Naive B cell (primary cell): ENCODE measurements at places on chromosomes 5 and 9. TPM values are rescaled to one million over a fixed set of nuclear protein-coding genes. Genes with fewer than 3 reads are reported as not detected.
A peak's percentile ranks its signal among the peaks of the same experiment; 100 is the strongest.

The ACSL6 gene
- polyA plus RNA-seq: not detected

The GRM6 gene
- not detected for polyA plus RNA-seq

The NDOR1 gene
- 8.9 TPM for polyA plus RNA-seq

The ARSK gene
- polyA plus RNA-seq: 5.1 TPM

The SLC2A6 gene
- 25.6 TPM for polyA plus RNA-seq

The PCDHGA2 gene
- polyA plus RNA-seq: not detected

The GLRA1 gene
- polyA plus RNA-seq: not detected

The CACFD1 gene
- 19.0 TPM for polyA plus RNA-seq

- no peaks in the 10 kb centered on the region for H3K27me3 ChIP-seq
- DNase-seq: peak; percentile 71
- peak overlapping the region; percentile 33 for H3K27ac ChIP-seq
- no peaks in the 10 kb centered on the region for H3K36me3 ChIP-seq
These were observed 1.3 kb upstream of the ABCA2 start for GRCh38 chr9:137029058-137029936.

DNA sequence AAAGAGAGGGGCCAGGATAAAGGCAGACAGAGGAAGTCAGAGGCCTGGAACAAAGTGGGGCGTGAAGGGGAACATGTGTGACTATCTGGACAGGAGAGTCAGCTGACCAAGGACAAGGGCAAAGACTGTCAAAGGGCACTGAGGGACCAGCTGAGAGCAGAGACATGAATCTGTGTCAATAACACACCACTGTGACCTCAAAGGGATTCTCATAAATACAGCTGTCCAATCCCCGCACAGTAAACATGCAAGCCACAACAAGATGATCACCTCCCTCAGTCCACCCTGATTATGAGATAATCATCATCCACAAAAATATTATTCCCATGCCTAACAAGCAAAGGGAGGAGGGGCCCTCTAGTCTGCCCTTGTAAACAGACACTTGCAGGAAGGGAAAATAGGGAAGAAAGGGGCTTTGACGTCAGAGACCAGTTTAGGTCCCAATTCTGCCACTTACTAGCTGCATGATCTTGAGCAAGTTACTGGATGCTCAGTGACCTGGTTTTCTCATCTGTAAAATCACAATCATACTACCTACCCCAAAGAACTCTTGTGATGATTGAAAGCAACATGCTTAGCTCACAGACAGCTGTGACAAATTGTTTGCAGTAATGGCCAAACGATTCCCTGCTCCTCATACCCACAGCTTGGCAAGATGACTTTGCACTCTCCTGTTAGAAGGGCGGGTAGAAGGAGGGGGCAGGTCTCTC, 41.8 kb downstream of the RAPGEF1 start:
- H3K4me1 ChIP-seq: peaks cover 95% of the 10 kb centered on the region
- peak overlapping the region; percentile 62 for H3K4me3 ChIP-seq
- no peak for DNase-seq
- H3K27ac ChIP-seq: peak overlapping the region; percentile 92
- H3K27me3 ChIP-seq: no peaks in the 10 kb centered on the region
- H3K36me3 ChIP-seq: peaks cover 14% of the 10 kb centered on the region

DNA sequence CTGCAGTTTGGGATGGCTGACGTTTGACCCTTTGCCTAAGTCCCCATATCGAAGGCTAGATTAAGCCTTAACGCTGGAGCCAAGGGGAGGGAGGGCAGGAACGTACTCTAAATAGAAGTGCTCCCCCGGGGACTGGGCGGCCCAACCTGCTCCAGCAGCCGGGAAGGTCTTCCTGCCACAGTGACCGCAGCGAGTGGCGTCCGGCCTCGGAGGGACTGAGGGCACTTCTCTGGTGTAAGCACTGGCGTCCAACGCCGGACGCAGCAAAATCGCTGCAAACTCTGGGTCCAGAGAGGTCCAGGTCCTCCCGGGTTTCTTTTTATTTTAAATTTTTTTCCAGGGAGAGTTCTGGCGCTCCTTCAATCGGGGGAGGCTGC, 505 bp upstream of the ACER2 start:
- no peak for DNase-seq
- H3K36me3 ChIP-seq: no peaks in the 10 kb centered on the region
- H3K27ac ChIP-seq: no peak overlapping the region
- H3K4me1 ChIP-seq: peaks cover 16% of the 10 kb centered on the region
- peak overlapping the region; percentile 90 for H3K4me3 ChIP-seq

- no peak for DNase-seq
- H3K4me3 ChIP-seq: no peak overlapping the region
- no peaks in the 10 kb centered on the region for H3K36me3 ChIP-seq
- H3K27ac ChIP-seq: no peak overlapping the region
- H3K27me3 ChIP-seq: no peaks in the 10 kb centered on the region
These were observed 1351.3 kb upstream of the NUDT12 start for GRCh38 chr5:104913841-104914281.

DNA sequence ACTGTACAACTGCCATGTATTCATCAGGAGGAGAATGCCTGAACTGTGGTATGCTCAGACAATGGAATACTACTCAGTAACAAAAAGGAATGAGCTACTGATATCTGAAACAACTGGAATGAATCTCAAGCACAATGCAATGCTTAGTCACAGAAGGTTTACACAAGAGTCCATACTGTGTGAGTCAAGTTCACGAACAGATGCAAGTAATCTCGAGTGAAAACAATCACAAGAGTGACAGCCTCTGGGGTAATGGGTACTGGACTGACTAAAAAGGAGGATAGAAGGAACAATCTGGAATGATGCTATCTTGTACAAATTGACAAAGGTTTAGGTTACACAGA, 19.5 kb upstream of the GOLGA1 start:
- H3K27ac ChIP-seq: no peak overlapping the region
- no peaks in the 10 kb centered on the region for H3K27me3 ChIP-seq
- H3K36me3 ChIP-seq: no peaks in the 10 kb centered on the region
- H3K4me1 ChIP-seq: peaks cover 17% of the 10 kb centered on the region
- no peak for DNase-seq

GRCh38 chr5:171693412-171693811, 92.2 kb upstream of the SMIM23 start:
- H3K27ac ChIP-seq: no peak overlapping the region
- H3K36me3 ChIP-seq: no peaks in the 10 kb centered on the region
- no peaks in the 10 kb centered on the region for H3K27me3 ChIP-seq
- H3K4me1 ChIP-seq: no peaks in the 10 kb centered on the region
- no peak for DNase-seq

GRCh38 chr9:93958121-93958818, 3.1 kb upstream of the BARX1 start:
- H3K27me3 ChIP-seq: peaks cover 90% of the 10 kb centered on the region
- peak overlapping the region; percentile 86 for H3K4me3 ChIP-seq
- H3K27ac ChIP-seq: no peak overlapping the region
- peaks cover 57% of the 10 kb centered on the region for H3K4me1 ChIP-seq
- DNase-seq: no peak
- peaks cover 16% of the 10 kb centered on the region for H3K36me3 ChIP-seq

- no peaks in the 10 kb centered on the region for H3K4me1 ChIP-seq
- no peak overlapping the region for H3K27ac ChIP-seq
- no peak overlapping the region for H3K4me3 ChIP-seq
- no peaks in the 10 kb centered on the region for H3K27me3 ChIP-seq
- DNase-seq: no peak
- no peaks in the 10 kb centered on the region for H3K36me3 ChIP-seq
These were observed 118.9 kb upstream of the ELL2 start for GRCh38 chr5:96080557-96080956.

GRCh38 chr5:7529880-7530279, 133.9 kb downstream of the ADCY2 start:
- H3K36me3 ChIP-seq: no peaks in the 10 kb centered on the region
- H3K4me1 ChIP-seq: no peaks in the 10 kb centered on the region
- no peak overlapping the region for H3K27ac ChIP-seq
- DNase-seq: no peak
- no peaks in the 10 kb centered on the region for H3K27me3 ChIP-seq
- H3K4me3 ChIP-seq: no peak overlapping the region

DNA sequence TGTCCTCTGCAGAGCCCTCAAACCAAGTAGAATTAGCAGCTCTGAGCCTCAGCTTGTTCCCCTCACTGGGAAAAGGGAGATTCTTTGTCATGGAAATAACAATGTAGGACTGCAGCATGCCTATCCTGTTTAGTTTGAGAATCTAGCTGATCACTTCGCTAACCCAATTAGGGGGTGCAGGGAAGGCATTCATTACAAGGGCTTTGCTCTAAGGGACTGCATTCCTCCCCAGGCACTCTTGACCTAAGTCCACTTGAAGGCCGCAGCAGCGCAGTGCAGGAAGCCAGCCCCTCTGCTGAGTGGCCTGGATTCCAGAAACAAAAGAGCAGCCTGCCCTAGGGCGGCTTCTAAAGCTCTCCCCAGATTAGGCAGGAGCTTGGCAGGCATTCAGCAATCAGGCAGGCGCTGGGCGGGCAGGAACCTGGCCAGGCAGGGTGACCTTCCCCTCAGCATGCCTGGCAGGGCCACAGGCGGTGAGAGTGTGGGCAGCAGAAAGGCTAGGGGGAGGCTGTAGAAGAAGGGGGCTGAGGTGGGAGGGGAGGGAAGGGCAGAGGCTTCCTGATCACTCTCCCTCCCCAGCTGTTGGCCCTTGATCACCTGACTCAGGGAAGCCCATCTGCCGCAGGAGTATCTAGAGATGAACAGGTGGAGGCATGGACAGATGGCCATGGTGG, 24.8 kb downstream of the CCNJL start:
- H3K36me3 ChIP-seq: no peaks in the 10 kb centered on the region
- no peak overlapping the region for H3K27ac ChIP-seq
- no peak overlapping the region for H3K4me3 ChIP-seq
- DNase-seq: no peak
- H3K4me1 ChIP-seq: no peaks in the 10 kb centered on the region
- H3K27me3 ChIP-seq: no peaks in the 10 kb centered on the region

- DNase-seq: no peak
- H3K4me1 ChIP-seq: no peaks in the 10 kb centered on the region
- peak overlapping the region; percentile 9 for H3K27ac ChIP-seq
- peaks cover 10% of the 10 kb centered on the region for H3K36me3 ChIP-seq
- H3K4me3 ChIP-seq: no peak overlapping the region
These were observed 132.4 kb downstream of the FRMD3 start for GRCh38 chr9:83405759-83406158.

DNA sequence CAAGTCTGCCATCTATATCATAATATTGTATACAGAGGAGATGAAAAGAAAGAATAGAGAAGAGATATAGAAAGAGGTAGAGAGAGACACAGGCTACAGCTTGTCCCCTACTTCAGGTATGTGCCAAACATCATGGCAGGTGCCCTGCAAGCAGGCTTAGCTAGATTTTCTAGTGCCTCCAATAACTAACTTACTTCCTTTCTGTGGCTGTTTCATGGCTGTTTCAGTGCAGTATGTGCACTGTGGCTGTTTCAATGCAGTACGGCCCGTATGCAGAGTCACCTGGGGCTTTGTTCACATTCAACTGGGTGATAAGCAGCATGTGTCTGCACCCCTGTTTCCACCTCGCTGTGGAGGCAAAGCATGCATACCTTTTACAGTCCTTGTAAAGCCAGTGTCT, 327.2 kb downstream of the NTRK2 start:
- H3K36me3 ChIP-seq: no peaks in the 10 kb centered on the region
- H3K27ac ChIP-seq: no peak overlapping the region
- H3K27me3 ChIP-seq: peaks cover 6% of the 10 kb centered on the region
- no peaks in the 10 kb centered on the region for H3K4me1 ChIP-seq

DNA sequence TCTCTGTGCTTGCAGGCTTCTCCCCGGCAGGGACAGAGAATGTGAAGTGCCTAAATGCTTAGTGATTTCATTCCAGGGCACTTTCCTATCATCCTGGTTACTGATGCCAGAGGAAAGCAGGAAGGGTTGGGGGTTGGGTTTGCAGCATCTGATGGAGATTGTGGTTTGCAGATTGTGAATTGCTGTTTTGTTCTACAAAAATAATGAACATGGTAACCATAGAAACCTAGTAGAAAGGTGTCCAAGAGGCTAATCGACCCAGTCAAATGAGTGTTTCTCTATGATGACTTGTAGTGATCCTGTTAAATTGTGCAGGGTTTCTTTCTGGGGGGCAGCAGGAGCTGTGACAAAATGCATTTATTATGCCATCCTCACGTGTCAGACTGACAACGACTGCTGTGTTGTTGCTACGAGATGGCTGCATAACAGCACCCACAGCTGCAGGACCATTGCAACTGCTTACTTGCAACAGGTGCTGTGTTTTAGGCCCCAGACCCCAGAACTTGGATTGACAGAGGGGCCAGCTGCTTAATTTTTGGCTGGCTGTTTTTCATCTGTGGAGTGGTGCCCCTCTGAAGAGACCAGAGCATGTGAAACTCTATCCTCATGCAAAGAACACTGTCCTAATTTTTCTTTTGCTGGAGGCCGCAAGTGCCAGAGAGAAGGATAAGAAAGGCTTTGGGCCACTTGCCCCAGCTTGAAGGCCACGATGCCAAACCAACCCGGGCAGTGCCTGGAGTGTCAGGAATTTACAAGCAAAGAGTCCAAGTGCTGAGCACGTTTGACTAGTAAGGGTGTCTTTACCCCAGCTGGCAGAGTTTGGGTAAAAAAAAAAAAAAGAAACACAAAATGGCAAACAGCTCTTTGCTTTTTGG, 397.8 kb downstream of the GADD45G start:
- DNase-seq: no peak
- no peaks in the 10 kb centered on the region for H3K36me3 ChIP-seq

- no peaks in the 10 kb centered on the region for H3K27me3 ChIP-seq
- H3K4me1 ChIP-seq: no peaks in the 10 kb centered on the region
- no peaks in the 10 kb centered on the region for H3K36me3 ChIP-seq
- no peak overlapping the region for H3K27ac ChIP-seq
- no peak overlapping the region for H3K4me3 ChIP-seq
These were observed 148.7 kb downstream of the MLLT3 start for GRCh38 chr9:20473515-20474013.

DNA sequence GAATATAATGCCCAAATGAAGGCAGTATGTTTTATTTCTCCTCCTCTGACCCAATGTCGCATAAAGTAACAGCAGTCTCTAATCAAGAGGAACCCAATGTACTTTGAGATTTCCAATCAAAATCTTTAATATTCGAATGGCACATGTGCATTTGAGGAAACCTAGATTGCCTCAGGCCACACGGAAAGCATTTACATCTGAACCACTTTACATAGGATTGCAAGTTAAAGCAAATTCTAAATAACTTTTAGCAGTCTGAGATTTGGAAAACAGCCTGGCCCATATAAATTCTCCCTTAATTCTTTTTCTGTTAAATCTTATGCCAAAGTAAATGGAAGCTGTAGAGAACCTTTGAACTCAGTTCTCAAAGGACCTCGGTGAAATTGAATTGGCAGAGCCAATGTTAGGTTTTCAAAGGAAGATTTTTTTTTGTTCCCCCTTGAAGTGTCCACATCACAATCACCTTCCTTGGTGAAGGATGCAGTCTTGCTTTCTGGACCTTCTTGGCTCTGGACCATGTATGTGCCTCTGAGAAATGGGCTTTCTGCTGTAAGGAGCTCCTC, 57.3 kb downstream of the SNCAIP start:
- H3K27ac ChIP-seq: no peak overlapping the region
- H3K27me3 ChIP-seq: no peaks in the 10 kb centered on the region
- no peak overlapping the region for H3K4me3 ChIP-seq
- H3K36me3 ChIP-seq: no peaks in the 10 kb centered on the region

DNA sequence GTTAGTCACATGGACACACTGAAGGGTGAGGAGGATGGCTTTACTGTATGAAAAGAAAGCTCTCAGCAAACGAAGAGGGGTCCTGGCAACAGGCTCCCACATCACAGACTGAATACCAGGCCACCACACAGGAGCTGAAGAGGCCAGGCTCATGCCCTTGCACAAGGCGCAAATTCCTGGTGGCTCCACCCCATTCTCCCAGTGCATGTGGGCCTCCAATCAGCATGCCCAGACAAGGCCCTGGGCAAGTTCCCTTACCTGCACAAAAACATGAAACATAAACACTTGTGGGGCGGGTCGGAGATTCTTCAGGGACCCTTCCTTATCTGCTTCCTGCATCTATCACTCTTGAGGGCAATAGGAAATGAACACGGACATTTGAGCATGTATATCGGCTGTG, 935.8 kb upstream of the EDIL3 start:
- no peaks in the 10 kb centered on the region for H3K27me3 ChIP-seq
- no peaks in the 10 kb centered on the region for H3K4me1 ChIP-seq
- H3K27ac ChIP-seq: no peak overlapping the region
- H3K4me3 ChIP-seq: no peak overlapping the region
- no peaks in the 10 kb centered on the region for H3K36me3 ChIP-seq
